GM12892 (cell line): ENCODE measurements at places on chromosomes 6 and 20.

DNA sequence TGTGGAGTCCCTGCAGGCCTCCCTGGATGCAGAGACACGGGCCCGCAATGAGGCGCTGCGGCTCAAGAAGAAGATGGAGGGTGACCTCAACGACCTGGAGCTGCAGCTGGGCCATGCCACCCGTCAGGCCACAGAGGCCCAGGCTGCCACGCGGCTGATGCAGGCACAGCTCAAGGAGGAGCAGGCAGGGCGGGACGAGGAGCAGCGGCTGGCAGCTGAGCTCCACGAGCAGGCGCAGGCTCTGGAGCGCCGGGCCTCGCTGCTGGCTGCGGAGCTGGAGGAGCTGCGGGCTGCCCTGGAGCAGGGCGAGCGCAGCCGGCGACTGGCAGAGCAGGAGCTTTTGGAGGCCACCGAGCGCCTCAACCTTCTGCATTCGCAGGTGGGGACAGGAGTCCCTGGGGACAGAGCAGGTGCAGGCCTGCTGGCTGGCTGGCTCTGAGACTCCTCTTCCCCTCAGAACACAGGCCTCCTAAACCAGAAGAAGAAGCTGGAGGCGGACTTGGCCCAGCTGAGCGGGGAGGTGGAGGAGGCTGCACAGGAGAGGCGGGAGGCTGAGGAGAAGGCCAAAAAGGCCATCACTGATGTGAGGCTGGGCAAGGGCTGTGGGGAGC lies 44.7 kb downstream of the MYH7B start:
- no peak for DNase-seq

- no peak for DNase-seq
Observed at GRCh38 chr6:22036275-22036674, 260.6 kb downstream of the PRL start.

- DNase-seq: no peak
Observed at GRCh38 chr6:146957181-146958093, 246.8 kb upstream of the STXBP5 start.

DNA sequence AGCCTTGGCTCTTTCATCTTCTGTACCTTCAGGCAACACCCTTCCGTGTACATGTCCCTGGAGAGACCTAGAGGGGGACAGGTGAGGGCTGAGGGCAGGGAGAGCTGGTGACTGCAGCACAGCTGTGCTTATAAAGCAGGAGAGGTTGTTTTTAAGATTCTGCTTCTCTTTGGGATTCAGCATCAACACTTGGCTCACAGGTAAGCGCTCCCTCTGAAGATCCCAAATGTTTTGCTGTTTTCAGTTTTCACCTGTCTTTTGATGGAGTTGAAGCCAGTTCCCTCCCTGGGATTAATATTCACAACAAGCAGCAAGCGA lies 19.4 kb upstream of the TRAF3IP2 start:
- DNase-seq: no peak

DNA sequence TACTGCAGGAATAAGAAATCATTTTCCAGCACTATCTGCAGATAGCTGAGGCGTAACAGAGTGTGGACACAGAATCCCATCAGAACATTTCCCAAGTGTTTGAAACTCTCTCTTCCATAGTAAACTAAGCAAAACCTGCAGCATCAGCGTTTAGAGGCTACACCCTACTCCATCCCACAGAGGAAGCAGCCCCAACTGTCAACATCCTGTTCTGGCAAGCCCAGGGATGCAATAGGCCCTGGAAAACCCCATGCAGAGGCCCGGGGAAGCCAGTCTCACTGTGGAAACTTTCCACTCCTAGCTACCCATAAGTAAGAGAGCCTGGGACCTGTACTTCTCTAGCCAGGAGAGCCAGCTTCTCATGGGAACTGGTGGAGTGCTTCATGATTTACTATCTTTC lies 129.4 kb downstream of the LY86 start:
- no peak for DNase-seq

- no peak for DNase-seq
Observed at GRCh38 chr6:37714836-37715420, 17.2 kb upstream of the MDGA1 start.

DNA sequence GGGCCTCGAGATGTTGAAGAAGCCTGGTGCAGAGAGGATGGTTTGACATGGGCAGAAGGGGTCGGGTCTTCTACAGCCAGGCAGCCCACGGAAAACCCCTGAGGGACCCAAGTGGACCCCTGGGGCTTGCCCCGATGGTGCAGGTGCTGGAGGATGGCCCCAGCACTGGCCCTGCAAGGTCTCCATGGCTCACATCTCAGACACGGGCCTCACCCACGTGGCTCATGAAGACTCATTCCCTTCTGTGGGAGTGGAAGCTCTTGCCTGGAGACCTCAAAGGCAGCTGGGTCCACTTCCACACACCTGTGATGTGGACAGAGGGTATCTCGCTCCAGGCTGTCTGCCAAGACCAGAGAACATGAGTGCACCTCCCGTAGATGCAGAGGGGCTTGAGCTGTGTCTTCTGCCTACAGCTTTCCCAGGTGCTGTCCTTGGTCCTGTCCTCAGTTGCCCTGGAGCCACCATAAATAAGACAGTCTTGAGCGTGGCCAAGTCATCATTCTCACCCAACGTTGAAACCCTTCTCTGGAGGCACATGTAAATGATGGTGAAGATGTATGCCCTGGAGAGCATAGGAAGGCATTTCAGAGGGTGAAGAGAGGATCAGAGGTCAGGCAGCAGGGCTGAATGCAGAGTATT lies 108.0 kb downstream of the SYNDIG1 start:
- DNase-seq: no peak

DNA sequence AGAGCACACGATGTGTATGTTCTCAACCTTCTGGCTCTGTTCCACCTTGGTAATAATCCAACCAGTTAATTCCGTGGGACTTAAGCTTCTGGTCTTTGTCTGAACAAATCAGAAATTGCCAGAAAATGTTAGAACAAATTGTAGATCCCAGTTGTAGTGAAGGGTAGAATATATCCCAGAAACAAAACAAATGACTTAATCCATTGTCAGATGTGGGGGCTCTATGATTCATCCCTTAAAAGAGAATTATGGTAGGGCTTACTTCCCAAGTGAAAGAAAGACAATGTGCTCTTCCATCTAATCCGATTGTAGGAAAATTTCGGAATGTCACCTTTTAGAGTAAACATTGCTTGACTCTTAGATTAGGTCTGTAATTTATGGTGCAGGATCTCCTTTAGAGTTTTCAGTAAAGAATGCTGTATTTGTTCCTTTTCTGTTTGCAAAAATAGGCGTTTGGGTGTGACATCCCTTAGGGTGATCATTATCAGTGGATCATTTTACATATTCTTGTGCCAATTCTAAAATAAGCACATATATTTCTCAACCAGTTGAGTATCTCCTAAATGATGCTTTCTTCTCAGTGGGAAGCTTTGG lies 234.5 kb upstream of the ZNF217 start:
- no peak for DNase-seq

- no peak for DNase-seq
Observed at GRCh38 chr6:82567621-82568020, 204.0 kb downstream of the TPBG start.

GRCh38 chr6:116217069-116217468 lies 36.8 kb downstream of the TSPYL4 start:
- no peak for DNase-seq

GRCh38 chr6:71965404-71965803 lies 79.1 kb downstream of the RIMS1 start:
- no peak for DNase-seq

GRCh38 chr6:161544801-161545480 lies 271.1 kb upstream of the AGPAT4 start:
- DNase-seq: no peak

DNA sequence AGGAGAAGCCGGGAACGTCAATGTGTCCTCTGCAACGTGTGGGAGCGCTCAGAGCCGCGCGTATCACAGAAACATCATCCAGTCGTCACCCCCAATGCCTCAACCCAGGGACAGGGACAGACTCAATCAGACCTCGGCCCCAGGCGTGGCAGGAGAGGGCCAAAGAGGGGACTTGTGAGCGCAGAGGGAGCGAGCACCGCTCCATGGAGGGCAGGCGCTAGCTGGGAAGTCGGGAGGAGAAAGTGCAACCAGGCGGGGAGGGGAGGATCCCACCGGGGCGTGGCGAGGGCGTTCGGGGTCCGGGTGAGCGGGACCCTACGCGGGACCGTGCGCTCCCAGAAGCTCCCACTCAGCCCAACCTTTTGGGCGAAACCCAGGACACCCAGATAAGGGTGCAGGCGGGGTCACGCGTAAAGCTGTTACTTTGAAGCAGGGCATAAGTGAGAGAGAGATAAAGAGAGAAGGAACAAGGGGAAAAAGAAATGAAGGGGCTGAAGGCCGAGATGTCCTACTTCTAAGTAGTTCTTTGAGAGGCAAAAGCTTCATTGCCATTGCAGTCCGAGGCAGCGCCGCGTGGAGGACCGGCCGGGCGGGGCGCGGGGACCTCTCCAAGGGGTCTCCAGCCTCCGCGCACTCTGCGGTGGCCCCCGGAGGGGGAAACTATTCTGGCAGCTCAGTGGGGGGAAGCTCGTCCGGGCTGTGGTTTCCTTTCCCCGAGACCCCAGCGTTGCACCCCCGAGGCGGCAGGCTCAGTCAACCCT lies 862 bp upstream of the SOBP start:
- DNase-seq: peak; percentile 27

DNA sequence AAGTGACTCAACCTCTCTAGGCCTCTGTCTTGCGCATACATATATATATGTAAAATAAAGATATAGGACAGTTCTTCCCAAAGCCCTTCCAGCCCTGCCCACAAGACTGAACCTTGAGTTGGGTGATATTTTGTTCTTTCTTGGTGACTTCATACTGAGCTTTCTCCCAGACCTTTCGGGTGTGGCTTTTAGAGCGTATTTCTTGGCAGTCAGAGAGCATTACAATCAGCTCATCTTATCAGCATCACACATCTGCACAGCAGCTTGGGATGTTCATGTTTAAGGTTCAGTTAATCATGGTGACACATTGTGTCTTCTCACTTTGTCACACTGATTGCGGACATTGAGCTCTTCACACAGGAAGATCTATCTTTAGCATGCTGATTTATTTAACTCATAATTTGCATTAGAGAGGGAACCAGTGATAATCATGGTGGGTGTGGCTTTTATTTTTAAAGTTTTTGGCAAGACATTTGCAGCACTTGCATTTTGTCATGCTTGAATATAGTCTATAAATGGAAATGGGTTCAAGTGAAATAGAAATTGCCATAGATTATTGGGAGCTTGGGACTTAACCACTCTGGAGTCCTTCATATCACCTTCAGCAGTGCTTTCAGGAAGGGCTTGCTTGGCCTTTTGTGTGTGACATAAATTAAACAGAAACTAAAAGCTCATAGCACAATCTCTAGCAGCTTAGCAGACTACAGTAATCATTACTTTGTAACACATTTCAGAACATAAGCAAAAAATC lies 8.3 kb downstream of the KIF3B start:
- no peak for DNase-seq

DNA sequence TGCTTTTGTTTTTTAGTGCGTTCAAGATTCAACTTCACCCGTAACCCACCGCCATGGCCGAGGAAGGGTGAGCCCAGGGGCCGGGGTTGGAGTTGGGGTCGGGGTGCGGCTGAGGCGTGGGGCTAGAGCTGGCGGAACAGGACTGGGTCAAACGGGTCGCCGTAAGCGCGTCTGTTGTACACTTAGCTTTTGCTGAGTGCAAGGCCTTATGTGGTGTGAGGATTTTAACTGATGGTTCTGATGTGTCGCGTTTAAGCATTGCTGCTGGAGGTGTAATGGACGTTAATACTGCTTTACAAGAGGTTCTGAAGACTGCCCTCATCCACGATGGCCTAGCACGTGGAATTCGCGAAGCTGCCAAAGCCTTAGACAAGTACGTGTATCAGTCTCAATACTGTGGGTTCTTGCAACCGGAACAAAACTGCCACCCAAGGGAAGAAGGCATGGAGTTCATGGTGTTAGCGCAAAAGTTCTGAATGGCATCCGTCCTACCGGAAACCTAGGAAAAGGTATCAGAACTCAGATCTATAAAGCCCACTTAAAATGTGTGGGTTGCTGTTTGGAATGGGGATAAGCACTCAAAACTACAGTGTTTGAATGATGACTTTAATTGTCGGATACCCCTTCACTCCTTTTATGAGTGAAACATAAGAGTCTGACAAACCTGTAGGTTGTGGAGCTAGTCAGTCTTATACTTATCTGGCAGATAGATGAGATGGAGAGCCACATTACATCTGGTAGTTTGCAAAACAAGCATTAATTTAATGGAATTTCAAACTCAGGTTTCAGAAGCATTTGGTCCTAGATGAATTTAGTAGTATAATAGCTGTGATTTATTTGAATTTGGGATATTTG lies 574 bp downstream of the RPS12 start:
- no peak for DNase-seq

DNA sequence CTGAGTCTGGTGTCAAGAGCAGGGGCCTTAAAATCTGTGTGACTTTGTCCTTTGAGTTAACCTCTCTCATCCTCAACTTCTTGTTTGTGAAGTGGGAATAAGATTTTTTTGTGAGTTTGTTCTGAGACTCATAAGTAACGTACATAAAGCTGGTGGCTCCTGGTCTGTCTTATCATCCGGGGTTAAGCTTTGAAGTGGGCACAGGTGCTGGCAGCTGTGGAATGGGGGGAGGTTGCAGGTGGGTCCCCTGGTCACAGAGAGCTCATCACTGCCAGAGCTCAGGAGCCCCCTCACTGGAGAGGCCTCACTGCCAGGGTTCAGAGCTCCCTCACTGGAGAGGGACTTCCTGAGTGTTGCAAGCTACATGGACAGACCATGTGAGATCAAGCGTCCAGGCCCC lies 174.1 kb downstream of the NRN1 start:
- no peak for DNase-seq

- no peak for DNase-seq
Observed at GRCh38 chr6:49555951-49556350, 5.5 kb downstream of the C6orf141 start.

DNA sequence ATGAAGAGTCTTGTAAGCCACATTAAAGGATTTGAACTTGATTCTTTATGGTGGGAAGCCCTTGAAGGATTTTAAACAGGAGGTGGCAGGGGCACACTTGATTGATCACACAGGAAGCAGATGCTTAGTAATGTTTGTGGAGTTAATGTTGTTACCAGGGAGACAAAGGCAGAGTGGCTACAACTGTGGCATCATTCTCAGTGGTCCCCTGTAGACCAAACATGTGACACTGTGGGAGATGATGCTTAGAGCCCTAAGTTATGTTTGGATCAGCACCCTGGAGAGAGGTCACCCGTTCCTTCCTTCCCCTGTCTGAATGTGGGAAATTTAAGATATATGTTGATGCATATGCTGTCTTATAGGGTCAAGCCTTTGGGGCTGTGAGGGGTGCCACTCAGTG lies 53.2 kb downstream of the EIF2S2 start:
- no peak for DNase-seq

DNA sequence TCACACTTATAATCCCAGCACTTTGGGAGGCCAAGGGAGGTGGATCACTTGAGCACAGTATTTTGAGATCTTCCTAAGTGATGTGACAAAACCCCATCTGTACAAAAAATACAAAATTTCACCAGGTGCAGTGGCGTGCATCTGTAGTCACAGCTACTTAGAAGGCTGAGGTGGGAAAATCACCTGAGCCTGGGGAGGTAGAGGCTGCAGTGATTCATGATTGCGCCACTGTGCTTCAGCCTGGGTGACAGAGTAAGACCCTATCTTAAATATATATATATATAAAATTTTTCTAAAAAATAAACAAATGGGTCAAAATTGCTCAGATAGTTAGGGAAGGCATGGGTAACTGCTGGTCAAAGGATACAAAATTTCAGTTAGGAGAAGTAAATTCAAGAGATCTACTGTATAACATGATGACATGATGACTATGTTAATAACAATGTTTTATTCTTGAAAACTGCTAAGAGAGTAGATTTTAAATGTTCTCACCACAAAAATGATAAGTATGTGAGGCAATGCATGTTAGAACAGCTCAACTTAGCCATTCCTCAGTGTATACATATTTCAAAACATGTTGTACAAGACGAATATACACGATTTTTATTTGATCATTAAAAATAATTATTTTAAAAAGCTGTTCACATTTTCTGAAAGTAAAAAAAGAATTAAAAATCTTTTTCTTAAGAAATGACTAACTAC lies 24.4 kb downstream of the TBC1D32 start:
- DNase-seq: no peak
